ENCODE measurements at places on chromosomes 2 and 18.

GRCh38 chr2:181183878-181184542 is 203.6 kb downstream of the UBE2E3 start:
- no peak for DNase-seq

GRCh38 chr2:130767408-130767775 is 12.1 kb downstream of the AMER3 start:
- no peak for DNase-seq

GRCh38 chr18:12278741-12279682 is 24.9 kb downstream of the CIDEA start:
- DNase-seq, result no peak

GRCh38 chr18:53771664-53772063 is 452.8 kb downstream of the MBD2 start:
- DNase-seq, result no peak

DNA sequence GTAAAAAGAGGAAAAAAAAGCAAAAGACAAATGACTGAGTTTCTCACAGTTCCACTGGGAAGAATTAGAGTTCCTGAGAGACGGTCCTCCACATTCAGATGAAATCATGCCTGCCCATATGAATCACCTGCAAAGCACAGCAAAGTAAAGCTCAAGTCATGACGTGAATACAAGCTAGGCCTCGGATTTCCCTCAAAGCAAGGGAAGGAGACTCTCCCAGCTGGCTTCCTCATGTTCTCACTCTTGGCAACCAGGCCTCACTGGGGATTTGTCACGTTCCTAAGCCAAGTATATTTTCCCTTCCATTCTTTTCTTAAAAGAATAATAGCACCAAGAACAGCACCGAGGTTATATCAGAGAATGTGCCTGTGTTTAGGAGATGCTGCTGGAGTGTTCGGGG is 47.0 kb downstream of the CYP27C1 start:
- no peak for DNase-seq

DNA sequence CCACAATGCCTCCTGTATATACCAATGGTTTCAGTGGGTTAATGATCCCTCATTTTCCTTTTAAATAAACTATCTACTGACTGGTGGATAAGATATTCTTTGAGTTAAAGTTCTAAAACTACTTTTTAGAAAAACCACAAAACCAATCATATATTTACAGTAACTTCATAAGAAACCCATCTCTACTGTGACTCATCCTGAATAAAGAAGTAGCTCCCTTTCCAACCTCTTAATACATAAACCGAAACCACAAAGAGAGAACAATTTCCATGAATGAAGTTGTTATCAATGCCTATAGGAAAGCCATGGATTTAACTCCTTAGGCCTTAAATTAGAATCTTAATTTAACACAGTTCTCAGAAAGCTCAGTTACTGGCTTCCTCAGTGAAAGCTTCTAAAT is 227.0 kb upstream of the SMAD7 start:
- DNase-seq, result no peak
